ENCODE measurements at places on chromosomes 6 and 20.

DNA sequence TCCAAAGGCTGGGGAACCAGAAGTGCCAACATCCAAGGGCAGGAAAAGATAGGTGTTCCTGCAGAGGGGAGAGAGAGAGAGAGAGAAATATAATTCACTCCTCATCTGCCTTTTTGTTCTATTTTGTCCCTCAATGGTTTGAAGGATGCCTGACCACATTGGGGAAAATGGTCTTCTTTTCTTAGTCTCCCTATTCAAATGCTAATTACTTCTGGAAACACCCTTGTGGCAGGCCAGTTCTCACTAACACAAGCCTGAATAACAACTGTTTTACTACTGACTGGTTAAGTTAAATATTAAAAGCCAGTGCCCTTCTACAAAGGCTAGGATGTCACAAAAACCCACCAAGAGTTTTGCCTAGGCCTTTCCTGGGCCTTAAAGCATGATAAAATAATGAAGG, 425.4 kb upstream of the HTR1E start:
- DNase-seq = no peak

DNA sequence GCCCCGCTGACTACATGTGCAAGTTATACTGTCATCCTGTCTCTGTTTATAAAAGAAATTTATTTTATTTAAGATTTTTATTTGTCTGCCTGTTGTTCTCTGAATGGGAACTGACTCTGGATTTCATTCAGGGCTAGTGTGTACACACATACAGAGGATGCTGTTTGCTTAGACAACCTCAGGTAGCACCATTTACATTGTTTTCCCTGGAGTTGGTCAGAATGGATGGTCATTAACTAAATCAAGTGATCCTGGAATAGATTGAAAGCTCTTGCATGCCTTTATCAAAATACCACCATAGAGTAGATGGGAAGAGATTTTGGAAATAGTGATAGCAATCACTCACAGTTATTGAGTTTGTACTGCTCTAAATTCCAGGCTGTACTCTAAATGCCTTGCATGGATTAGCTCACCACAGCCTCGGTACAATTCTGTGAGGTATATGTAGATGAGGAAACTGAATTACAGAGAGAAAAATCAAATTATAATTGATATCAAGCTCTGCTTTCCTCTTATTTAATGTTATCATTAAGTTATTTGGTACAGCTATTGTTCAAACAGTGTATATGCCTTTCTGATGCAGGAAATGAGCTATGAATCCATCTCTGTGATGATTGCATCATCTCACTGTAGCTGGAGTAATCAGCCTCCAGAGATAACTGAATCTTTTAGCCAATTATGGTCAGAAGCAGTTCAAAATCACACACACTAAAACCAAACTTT, 51.9 kb downstream of the RNF217 start:
- DNase-seq = peak; percentile 93

- peak; percentile 92 for DNase-seq
Observed at GRCh38 chr6:152380351-152380767, 256.8 kb downstream of the SYNE1 start.

DNA sequence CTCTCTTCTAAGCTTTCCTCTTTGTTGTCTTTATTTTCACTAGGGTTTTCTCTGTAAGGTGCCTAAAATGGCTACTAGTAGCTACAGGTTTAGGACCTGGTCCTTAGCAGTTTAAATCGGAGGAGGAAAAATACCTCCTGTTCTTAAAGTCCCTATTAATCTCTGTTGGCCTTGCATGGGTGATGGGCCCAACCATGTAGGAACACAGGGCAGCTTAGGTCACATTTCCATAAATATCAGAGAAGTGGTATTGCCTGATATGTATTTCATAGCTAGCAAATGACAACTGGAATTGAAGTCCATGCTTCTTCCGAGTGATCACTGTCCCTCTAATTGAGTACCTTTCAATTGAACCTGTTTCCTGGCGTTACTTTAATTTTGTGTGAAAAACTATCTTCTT, 70.0 kb downstream of the LAMA2 start:
- no peak for DNase-seq

- no peak for DNase-seq
Observed at GRCh38 chr6:14454473-14454775, 336.9 kb downstream of the CD83 start.

GRCh38 chr6:2429460-2429859, 184.1 kb upstream of the GMDS start:
- DNase-seq = peak; percentile 3

GRCh38 chr6:1390133-1390945, 963 bp downstream of the FOXF2 start:
- DNase-seq = peak; percentile 44

- no peak for DNase-seq
Observed at GRCh38 chr20:51513545-51513944, 29.0 kb downstream of the NFATC2 start.

- no peak for DNase-seq
Observed at GRCh38 chr6:29925727-29926412, 16.5 kb upstream of the HLA-A start.

GRCh38 chr6:15826814-15827318, 164.0 kb upstream of the DTNBP1 start:
- no peak for DNase-seq

GRCh38 chr6:109714166-109714565, 23.1 kb downstream of the FIG4 start:
- no peak for DNase-seq

DNA sequence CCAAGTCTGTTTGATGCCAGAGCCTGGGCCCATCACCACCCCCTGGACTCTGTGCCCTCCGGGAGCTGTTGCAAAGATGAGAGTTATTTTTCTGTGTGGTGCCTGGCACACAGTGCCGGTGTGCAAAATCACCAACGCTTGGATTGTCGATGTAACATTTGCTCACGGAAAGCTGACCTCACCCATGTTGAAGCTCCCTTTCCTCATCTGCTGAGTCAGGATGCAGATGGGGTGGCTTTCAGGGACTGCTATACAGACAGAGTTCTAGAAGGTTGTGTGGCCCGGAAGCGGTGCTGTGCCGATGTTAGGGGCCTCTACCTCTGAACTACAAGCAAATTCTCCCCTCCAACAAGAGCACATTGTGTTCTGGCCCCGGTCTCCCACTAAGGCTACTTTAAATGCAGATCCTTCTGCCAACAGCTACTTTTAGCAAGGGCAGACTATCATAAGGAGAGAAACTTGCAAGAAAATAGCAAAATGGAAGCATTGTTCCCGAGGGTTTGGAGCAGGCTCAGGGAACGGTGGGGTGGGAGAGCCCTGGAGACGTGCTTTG, 34.0 kb downstream of the EYA2 start:
- no peak for DNase-seq

Measured in amniotic epithelial cell (primary cell).